Cerebellar nuclear complex (tissue), 1 donor: ENCODE measurements at places on chromosomes 2 and 18.

DNA sequence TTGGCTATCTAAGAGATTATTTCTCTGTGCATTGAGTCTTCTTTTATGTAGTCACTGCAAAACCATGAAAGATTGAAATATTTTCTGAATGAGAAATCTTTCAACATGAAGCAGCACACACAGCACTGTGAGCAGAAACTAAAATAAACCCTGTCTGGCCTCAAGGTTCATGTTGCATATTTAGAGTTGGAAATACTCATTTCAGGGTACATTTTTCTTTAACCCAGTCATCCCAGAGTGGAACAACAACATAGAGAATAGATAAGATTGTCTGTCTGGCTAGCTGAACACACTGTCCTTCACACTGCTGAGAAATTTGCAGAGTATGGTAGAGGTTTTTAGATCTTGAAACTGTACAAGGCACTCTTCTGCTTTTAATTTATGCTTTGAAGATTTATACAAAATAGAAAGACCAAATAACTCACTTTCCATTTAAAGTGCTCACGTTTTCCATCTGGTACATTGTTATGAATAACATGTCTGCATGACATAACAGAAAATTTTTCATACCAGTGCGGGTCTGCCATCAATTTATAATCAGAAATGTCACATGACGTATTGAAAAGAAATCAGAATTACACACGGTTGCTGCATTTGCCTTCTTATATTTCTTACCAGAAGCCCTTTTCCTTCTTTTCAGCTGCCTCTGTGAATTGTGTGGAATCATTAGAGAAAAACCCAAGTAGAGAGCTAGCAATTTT is 25.0 kb upstream of the FN1 start:
- DNase-seq: no peak

- DNase-seq: no peak
Measured at GRCh38 chr2:100390001-100390940, 27.2 kb downstream of the CHST10 start.

- DNase-seq: no peak
Measured at GRCh38 chr18:2390158-2390557, 181.1 kb downstream of the METTL4 start.

DNA sequence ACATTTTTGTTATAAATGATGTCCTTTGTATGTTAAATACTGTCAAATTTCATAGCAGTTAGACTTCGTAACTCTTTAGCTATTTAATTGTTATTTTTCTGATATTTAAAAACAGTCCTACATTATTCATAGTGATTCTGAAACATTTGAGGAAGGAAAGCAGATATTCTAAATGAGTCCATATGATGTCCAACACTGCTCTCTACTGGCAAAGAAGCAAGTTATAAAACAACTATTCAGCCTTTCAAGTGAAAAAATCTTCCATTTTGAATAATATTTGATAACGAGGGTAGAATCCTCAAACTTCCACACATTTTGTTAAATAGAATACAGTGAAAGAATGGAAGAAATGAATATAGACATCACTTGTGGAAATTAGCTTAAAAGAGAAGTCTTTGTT is 220.8 kb downstream of the GULP1 start:
- no peak for DNase-seq

GRCh38 chr2:18922276-18922675 is 332.9 kb upstream of the NT5C1B start:
- DNase-seq: no peak

DNA sequence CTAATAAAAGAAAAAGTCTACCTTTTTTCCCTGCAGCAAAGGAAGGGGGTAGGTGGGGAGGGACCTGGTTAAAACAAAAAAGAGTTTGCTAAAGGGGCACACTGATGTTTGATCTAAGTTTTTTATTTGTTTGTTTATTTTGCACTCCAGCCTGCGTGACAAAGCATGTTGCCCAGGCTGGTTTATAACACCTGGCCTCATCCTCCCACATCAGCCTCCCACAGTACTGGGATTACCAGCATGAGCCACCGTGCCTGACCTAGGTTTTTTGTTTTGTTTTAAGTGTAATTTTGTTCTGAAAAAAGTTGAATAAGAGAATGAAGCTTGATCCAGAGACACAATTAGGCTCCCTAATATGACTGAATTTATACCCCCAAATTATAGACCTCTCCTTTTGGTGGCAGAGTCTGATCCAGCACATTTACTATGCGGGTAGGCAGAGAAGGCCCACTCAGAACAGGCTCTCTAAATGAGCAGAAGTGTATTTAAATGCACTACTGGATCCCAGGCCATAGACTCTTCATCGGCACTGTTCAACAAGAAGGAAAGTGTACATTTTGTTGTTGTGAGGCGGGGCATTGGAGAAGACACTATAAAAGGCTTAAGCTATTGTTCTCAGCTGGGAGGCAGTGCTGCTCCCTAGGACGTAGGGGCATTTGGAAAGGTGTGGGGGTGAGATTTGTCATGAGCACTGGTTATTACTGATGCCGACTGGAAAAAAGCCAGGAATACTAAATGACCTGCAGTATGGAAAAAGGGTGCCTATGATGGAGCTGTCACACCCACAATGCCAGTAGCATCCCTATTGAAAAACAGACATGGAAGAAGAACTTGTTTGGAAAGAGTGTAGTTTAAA is 32.4 kb downstream of the MRPS9 start:
- no peak for DNase-seq

GRCh38 chr18:69651243-69651642 is 250.6 kb downstream of the DOK6 start:
- DNase-seq: no peak

GRCh38 chr2:181991171-181991885 is 5.7 kb downstream of the PPP1R1C start:
- no peak for DNase-seq

GRCh38 chr2:240896871-240897692 is 1.1 kb upstream of the MAB21L4 start:
- no peak for DNase-seq

GRCh38 chr2:122843503-122843902 is 1088.1 kb downstream of the TSN start:
- DNase-seq: no peak

DNA sequence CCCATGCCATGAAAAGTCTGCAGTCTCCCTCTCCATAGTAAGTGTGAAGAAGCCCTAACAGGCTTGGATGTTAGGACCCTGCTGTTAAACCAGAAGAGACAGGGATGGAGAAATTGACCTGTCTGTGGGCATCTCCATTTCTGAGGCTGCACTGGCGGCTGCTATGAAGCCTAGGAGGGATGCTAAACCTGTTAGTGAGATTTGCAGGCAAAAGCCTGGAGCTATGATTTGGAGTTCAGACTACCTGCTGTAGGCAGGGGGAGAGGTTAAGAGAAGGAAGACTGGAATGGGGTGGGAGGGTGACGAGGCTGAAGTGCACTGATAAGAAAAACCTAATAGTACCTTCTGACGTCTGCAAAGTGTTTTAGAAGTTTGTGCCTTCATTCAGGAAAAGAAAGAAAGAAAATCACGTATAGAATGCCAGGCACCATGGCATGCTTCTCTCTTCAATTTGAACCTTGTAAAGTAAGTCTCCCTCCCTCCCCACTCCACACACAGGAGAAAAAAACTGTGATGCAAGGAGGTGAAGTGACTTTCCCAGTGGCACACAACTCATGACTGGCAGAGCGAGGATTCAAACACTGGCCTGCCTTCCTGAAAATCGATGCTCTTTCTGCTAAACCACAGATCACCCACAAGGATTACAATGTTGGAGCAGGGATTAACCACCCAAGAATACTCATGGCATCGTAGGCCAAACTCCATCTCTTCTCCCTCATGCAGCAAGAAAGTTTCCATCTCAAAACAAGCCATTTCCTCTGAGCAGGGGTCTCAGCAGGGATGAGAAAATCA is 98.5 kb upstream of the PKDCC start:
- no peak for DNase-seq

DNA sequence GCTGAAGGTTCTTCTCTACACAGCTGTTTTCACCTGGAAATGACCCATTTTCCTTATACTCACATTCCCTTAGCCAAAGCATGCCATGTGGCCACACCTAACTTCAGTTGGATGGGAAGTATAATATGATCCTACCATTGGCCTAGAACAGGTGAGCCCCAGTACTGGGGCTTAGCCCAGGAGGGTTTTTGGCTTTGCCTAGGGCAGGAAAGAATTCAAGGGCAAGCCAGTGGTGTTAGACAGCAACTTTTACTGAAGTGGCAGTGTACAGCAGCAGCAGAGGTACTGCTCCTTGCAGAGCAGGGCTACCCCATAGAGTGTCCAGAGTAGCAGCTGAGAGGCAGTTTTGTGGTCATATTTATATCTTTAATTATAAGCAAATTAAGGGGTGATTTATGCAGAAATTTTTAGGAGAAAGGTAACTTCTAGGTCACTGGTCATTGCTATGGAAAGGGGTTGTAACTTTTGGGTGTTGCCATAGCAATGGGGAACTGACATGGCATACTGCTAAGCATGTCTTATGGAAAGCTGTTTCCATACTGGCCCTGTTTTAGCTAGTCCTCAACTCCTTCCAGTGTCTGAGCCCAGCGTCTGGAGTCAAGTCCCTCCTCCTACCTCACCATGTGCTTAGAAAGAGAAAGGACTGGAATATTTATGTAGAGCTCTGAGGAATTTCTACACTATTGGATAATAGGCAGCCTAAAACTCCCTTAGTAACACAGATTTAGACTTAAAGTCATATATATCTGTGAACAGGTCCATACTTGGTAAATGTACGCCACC is 109.0 kb upstream of the DTNA start:
- no peak for DNase-seq

GRCh38 chr2:6785493-6785892 is 80.2 kb downstream of the CMPK2 start:
- DNase-seq: no peak

DNA sequence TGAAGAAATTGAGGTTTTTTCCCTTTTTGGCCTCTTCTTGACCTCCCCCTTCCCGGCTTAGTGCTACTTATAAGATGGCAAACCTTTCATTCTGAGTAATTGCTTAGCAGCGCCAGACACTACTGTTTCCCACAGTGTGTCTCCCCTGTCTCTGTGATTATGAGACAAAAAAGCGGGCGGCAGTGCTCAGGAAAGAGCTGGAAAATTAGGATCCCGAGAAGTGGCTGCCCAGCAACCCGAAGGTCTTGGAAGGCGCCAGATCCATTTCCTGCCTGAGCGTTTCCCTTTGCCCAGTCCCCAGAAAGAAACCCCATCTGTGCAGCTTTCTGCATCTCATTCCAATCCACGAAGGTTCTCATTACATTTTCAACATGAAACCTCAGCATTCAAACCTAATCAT is 191.9 kb upstream of the APCDD1 start:
- no peak for DNase-seq

GRCh38 chr2:48248251-48248933 is 281.6 kb upstream of the STON1 start:
- no peak for DNase-seq

DNA sequence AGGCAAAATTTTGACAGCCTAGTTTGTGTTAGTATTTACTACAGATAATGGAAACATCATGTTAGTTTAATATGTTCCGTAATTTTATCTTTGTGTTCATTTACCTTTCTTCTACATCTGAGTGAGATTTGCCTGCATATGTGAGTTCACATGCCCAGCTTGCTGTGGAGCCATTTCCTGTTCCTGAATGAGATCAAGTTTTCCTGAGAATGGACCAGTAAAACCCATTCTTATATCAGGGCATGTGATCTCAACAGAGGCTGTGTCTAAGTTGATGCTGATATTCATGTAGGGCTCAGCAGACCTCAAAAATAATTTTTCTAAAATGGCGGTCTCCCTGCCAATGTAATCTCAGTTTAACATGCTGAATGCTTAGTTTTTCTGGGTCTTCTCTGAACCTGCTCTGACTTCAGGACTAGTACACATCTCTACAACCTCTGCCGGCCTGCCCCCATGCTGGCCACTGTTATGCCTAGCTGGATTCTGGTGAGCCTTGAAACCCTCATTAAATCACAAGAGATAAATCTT is 1.0 kb downstream of the IL1A start:
- no peak for DNase-seq

DNA sequence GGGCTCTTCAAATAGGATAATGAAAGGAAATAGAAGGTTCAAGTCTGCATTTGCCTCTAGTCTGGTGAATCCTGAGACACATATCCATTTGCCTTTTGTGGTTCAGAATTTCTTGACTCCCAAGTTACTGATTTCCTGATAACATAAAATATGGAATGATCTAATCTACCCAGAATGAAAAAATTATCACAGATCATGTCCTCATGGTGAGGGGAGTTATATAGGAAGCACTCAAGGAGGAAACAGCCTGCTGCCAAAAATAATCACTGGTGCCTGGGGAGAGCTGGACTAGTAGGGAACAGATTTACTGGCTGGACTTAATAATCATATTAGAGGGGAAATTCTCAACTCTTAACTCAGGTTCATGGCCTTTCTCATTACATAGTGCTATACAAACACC is 95.5 kb upstream of the STK17B start:
- DNase-seq: no peak

GRCh38 chr2:16238786-16239185 is 298.4 kb downstream of the MYCN start:
- no peak for DNase-seq

- DNase-seq: no peak
Measured at GRCh38 chr2:153163055-153163454, 315.5 kb downstream of the RPRM start.

GRCh38 chr2:8643250-8643995 is 38.4 kb upstream of the ID2 start:
- DNase-seq: no peak

DNA sequence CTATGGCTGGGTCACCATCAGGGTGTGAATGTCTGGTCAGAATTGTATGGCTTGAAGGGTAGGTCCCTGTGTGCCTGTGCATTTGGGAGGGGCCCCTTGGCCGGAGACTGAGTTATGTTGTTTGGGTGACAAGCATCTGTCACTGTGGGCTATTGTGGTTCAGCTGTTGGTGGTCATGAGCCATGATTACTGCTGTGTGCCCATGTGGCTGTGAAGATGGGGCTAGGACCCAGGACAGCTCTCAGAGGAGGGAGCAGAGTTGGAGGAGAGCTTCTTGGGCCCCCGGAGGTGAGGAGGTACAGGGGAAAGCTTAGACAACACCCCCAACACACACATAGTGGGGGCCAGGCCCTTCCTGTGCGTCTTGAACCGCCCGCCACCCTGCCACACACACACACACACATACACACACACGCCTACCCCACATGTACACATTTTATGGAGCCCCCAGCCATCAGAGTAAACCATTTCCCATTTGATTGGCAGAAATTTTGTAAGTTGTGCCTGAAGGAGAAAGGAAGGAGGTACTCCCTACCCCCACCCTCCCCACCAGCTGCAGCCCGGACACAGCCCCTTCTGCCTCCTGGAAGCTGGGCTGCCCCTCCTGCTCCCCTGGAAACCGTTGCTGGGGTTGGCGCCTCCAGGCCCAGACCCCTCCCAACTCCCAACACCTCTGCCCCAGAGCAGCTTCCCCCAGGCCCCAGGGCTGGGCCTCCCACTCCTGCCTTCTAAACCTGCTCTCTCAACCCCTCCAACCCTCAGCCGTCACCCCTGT is 2.0 kb downstream of the GAREM2 start:
- no peak for DNase-seq

GRCh38 chr2:4152051-4152450 is 448.7 kb downstream of the DCDC2C start:
- DNase-seq: no peak
